ENCODE measurements at places on chromosomes 1 and 21.

DNA sequence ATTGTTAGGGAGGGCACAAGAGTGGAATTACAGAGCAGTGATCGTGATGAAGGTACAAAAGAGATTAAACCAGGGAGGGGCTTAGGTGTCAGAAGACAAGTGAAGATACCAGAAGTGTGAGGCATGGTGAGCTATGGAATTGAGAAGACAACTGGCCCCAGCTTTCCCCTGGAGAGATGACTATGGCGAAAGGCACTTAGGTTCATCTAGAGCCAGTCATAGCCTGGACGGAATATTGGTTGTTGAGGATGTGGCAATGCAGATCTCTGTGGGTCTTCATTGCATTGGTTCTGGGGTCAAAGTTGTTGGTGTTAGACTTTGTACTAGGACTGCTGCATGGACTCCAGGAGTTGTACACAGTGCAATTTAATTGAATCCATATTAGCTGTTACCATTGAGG is 115.7 kb downstream of the FASLG start:
- DNase-seq: no peak

DNA sequence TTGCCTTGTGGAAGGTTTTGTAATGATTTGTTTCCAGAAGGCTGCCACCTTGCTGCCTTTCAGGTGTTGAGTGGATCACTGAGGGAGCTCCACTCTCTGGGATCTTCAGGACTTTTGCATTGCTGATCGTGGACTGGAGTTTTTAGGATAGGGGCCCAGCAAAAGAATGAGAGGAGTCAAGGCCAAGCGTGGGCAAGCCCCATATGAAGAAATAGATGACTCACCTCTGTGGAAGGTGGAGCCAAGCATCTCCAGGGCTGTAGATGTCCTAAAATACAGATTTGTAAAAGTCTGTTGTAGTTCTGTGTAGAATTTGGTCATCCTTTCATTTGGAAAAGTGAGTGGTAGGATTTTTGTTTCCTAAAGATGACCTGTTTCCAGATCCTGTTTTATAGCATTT is 67.0 kb downstream of the ST3GAL3 start:
- DNase-seq: no peak

- DNase-seq: no peak
Measured at GRCh38 chr1:64162804-64163203, 40.6 kb upstream of the UBE2U start.

DNA sequence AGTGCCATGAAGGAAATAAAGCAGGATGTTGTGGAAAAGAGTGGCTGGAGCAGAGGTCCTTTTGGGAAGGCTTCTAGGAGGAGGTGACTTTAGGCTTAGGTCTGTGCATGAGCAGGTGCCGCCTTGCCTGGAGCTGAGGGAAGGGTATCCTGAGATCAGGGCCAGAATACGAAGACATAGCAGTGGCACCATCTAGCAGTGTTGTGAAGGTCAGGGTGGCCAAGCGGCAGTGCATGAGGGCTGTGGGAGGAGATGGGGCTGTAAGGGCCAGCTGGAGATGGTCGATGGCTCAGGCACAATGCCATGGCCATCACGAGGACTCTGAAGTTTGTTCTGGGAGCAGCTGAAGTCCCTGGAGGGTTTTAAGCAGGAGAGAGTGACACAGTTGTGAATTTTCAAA is 219.5 kb downstream of the PTPRU start:
- DNase-seq: no peak

- DNase-seq: no peak
Measured at GRCh38 chr1:206766251-206766856, 4.2 kb upstream of the IL19 start.

GRCh38 chr1:1299686-1300351 is 7.9 kb downstream of the ACAP3 start:
- DNase-seq: no peak

GRCh38 chr1:23050201-23050600 is 30.9 kb downstream of the KDM1A start:
- no peak for DNase-seq

- no peak for DNase-seq
Measured at GRCh38 chr1:41394959-41395956, 34.0 kb downstream of the FOXO6 start.

GRCh38 chr1:167695756-167696561 is 25.8 kb upstream of the MPZL1 start:
- DNase-seq: no peak

DNA sequence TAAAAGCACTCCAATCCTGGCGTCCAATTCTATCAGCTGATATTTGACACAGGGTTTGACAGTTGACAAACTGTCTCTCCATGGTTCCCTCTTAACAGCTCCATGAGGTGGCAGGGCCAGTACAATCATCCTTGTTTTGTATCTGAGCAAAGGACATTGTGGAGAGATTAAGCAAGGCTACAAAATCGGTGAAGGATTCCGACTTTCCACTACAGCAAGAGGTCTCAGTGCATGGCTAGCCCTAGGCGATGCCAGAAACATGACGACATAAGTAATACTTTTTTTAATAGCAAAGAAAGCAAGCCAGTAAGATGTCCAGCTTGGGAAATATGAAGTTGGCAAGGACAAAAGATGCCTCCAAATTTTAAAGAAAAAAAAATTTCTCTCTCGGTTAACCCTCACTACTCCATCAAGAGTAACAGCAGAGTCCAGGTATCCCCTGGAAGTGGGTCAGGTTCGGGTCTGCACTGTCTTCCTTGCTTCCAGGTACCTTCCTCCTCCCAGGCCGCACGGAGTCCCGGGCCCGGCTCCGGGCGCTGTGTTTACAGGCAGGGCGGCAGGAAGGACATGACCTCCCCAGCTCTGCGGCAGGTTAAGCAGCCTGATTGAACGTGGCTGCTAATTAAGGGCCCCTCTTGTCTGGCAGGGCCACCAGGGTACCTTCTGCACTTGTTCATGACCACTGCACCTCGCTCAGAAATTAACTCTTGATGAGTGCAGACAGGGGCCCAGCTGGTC is 106.1 kb downstream of the SIM2 start:
- DNase-seq: no peak

DNA sequence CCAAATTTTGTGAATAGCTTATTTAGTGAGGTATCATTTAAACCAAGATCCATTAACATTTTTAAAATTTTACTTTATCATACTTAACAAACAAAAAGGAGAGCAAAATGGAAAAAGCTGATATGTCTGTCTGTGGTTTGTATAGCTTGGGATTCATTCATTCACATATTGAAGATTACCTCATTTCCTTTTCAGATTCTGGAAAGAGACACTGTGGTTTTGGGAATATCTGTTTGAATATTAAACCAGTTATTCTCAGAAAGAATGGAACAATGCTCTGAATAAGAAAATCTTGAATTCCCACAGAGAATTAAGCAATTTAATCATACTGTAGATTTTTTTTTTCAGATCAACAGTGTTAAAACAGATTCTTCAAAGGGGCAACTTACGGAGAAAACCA is 93.8 kb upstream of the PRDX6 start:
- DNase-seq: no peak

GRCh38 chr1:1058921-1059493 is 15.1 kb downstream of the RNF223 start:
- no peak for DNase-seq

DNA sequence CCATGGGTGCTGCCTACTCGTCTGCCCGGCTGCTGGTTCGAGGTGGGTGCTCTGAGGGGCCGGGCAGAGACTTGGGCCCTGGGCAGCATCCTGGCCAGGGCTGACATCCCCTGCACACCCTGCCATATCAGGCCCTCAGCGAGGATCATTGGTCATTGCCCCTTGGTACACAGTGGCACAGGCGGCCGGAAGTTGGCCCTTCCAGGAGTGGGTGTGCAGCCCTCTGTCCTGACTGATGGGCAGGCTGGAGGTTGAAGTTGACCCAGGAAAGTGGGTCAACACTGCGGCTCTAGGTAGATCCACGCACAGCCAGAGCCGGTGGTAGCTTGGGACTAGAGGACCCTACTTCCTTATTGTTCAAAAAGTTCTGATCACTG is 72.9 kb downstream of the TRIM11 start:
- no peak for DNase-seq

DNA sequence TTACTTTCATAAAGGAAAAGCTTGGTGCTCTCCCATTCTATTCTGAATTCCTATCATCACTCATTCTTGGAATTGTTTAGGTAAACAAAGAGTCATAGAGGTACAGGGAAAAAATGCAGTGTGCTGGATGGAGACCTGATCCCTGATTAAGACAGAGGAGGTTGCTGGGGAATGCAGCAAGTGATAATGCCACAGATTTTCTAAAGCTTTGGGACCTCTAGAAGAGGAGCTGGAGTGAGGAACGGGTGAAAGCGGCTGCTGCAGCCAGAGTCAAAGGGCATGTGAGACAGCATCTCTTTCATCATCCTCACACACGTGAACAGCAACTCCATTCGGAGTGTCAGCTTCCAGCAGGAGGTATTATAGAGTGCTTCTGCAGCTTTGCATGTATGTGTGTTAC is 54.9 kb upstream of the DIPK1A start:
- DNase-seq: no peak

- DNase-seq: no peak
Measured at GRCh38 chr21:36698385-36698980, 432 bp upstream of the SIM2 start.

DNA sequence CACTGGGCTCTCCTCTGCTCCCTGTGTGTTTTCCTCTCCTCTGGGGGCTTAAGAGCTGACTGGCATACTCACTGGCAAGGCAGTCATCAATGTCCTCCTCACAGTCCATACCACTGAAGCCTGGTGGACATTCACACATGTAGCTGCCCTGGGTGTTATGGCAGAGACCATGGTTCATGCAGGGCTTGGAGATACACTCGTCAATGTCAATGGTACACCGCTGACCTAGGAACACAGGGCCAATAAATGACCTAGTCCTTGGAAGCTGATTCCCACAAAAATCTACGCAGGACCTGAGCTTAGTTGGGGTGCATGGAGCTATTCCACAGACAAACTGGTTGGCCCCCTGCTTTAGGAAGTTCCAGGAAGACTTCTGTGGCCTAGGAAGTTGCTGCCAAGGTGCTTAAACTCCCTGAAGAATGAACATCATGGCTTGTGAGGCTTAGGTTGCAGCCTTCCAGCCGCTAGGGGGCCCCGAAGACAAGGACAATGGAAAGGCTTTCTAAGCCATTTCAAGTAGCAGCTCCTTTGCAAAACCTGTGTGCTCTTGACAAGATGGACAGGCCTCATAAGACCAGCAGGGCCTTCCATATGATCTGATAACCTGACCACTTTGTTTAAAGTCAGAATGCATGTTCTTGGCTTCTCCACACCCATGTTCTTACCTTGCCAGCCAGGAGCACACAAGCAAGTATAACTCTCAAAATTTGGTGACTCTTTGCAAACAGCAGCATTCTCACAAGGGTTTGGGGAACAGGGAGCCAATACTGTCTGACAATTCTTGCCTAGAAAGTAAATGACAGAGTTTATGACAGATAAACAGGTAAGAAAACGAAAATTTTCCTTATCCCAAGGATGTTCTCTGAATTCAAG is 52.3 kb upstream of the ADAM30 start:
- DNase-seq: peak; percentile 12

GRCh38 chr1:55775007-55775406 is 559.8 kb upstream of the USP24 start:
- no peak for DNase-seq

DNA sequence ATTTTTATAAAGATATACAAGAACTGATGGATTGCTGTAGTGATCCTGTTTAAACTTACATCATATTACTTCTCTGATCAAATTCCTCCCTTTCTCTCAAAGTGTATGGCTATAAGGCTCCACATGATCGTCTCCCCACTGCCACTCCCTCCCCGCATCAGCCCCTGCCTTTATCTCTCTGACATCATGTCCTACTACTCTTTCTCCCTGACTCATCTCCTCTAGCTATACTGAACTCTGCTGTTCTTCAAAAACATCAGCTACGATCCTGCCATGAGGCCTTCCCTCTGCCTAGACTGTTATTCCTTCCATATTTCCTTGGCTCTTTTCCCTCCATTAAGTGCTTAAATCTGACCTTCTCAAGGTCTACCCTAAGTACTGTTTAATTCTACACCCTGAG is 22.8 kb downstream of the HFM1 start:
- no peak for DNase-seq

DNA sequence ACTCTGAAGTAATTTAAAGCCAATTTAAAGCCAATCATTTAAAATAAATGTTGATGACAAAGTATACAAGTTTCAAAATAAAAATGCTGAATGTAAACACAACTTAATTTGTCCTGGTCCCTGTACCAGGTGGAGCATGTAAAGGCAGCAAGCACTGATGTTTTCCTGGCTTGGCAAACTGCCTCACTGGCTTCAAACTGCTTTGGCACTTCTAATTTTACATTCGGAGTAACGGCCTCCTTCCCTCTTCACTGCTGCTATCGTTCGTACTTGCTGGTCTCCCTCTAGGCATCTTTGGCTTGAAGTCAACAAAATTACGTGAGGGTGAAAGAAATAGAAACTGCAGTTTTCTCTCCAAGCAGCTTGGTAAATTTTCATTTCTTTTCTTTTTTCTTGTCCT is 287.9 kb downstream of the LTN1 start:
- DNase-seq: no peak

DNA sequence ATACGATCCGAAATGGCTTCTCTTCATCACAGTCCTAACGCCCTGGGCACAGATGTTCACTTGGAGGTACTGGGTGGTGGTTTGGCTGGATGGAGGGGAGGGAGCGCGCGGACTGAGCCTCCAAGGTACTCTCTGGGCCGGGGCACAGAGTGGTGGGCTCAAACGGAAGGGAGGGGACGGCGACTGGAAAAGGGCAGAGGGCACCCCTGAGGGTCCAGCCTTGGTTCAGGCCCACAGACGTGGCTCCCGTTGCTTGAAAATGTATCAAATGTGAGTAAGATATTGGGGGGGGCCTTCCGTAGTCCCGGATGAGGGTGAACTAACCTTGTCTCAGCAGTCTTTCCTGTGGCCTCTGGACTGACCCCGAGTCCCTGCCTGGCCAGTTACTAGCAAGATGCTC is 463 bp downstream of the IL12RB2 start:
- DNase-seq: no peak

Measured in NCI-H2081 treated with DMSO at 0.1 percent for 48 hours (cell line).